Heart right ventricle (tissue), 16 donors: ENCODE measurements at places on chromosomes 4 and X.

- no peak for DNase-seq
- H3K36me3 ChIP-seq = no peaks in the 10 kb centered on the region
- peak overlapping the region; percentile 55 for H3K4me3 ChIP-seq
- H3K27ac ChIP-seq = peak overlapping the region; percentile 18
Measured at GRCh38 chr4:159047478-159048165, 55.3 kb upstream of the RAPGEF2 start.

GRCh38 chr4:25299476-25300203 is 12.9 kb upstream of the ZCCHC4 start:
- H3K27me3 ChIP-seq = no peaks in the 10 kb centered on the region
- no peaks in the 10 kb centered on the region for H3K36me3 ChIP-seq

DNA sequence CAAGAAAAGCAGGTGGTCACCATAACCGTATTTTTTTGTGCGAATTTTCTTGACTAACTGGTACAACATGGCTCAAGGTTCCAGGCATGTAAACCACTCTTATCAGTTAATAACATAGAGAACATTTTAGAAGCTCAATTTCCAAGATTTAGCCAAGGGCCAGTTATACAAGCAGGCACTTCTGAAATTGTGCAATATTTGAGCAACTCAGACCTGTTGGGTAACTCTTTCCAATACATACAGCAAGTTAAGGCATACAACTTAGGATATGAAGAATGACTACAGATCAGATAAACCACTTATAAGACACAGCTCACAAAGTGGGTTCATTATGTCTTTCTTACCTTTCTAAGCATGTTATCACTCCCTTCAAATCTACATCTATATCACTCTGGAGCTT is 43.9 kb downstream of the ZNF280C start:
- H3K4me1 ChIP-seq = no peaks in the 10 kb centered on the region
- H3K27ac ChIP-seq = no peak overlapping the region
- no peak for DNase-seq

DNA sequence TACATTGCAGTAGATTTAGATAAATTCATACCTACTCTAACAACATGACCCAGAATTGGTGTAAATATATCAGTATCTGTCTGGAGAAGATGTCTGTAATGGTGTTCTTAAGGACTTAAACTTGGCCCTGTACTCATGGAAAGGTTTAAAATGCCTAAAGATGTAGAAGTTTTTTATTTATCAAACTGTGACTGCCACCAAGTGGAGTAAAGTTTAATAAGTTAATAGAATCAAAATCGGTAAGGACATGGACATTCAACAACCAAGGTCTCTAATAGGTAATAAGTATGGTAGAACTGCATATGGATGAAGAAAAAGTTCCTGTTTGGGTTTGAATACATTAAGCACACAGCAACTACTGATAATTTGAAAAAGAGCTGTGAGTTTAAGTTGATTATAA is 474.0 kb upstream of the NDST3 start:
- no peak overlapping the region for H3K4me3 ChIP-seq
- no peak for DNase-seq
- no peaks in the 10 kb centered on the region for H3K27me3 ChIP-seq
- H3K4me1 ChIP-seq = no peaks in the 10 kb centered on the region

GRCh38 chrX:120560405-120560841 is 339 bp downstream of the CUL4B start:
- H3K4me3 ChIP-seq = peak overlapping the region; percentile 67
- H3K4me1 ChIP-seq = peaks cover 34% of the 10 kb centered on the region
- no peaks in the 10 kb centered on the region for H3K27me3 ChIP-seq
- peaks cover 23% of the 10 kb centered on the region for H3K36me3 ChIP-seq
